ENCODE measurements at places on chromosomes 7 and 10.

DNA sequence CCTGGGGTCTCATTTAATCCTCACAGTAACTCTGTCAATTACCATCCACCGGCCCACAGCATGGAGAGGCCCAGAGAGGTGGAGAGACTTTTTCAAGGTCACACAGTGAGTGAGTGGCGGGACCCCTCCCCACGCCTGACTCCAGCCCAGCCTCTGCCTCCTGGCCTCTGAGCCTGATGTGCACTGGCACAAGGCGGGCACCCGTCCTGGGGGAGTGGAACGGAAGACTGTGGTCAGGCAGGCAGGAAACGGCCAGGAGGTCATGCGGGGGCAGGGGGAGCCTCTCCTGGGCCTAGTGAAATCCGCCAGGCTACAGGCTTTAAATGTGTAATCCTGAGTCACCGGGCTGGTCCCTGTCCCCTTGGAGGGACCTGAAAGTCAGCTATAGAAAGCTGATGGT lies 32.2 kb downstream of the ZCCHC24 start:
- no peak for DNase-seq

- DNase-seq = no peak
Observed at GRCh38 chr7:12923971-12924370, 236.5 kb downstream of the ARL4A start.

GRCh38 chr7:4962872-4963775 lies 4.1 kb upstream of the MMD2 start:
- no peak for DNase-seq

GRCh38 chr10:15113766-15114165 lies 16.6 kb downstream of the RPP38 start:
- DNase-seq = no peak

DNA sequence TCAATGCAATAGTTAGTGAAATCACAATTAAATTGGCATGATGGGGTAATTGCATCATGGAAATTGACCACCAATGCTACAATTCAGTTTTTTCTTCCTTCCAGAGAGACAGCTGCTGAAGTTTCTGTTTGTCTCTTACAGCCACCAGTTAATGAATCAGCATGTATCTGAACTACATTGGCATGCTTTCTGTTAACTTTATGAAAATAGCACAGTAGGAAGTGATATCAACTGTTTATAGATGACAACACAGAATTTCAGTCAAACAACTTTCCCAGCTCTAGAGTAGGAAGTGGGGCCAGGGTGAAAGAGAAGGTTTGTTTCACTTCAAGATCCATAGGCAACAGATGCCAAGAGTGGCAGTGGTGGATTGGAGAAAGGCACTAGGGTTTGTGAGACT lies 339.6 kb upstream of the VWC2 start:
- DNase-seq = no peak

GRCh38 chr10:126903656-126904360 lies 1.4 kb upstream of the DOCK1 start:
- no peak for DNase-seq

- DNase-seq = no peak
Observed at GRCh38 chr7:122970740-122971725, 24.5 kb downstream of the TAS2R16 start.

GRCh38 chr7:130990178-130990832 lies 256.3 kb upstream of the KLF14 start:
- DNase-seq = no peak

DNA sequence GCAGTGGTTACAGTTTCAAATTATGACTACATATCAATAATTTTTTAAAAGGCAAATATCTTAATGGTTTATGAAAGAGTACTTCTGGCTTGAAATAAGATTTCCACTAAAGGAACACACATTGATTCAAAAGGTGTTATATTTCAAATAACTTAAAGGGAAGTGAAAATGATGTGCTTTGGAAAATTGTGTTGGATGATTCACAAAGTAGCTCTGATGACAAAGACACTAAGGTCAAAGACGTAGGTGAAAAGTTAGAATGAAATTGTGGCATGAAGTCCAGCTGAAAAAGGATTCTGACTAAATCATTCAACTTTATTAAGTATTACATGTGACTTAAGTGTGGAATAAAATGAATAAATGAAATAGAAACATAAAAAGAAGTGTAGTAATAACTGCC lies 20.8 kb upstream of the OR2A5 start:
- DNase-seq = no peak

GRCh38 chr7:84159435-84159834 lies 35.2 kb downstream of the SEMA3A start:
- no peak for DNase-seq

GRCh38 chr10:6650586-6650985 lies 70.5 kb upstream of the PRKCQ start:
- no peak for DNase-seq

- DNase-seq = no peak
Observed at GRCh38 chr7:12320987-12321647, 82.5 kb downstream of the VWDE start.

- DNase-seq = no peak
Observed at GRCh38 chr7:6489612-6490011, 41.9 kb upstream of the DAGLB start.

GRCh38 chr7:139650429-139651100 lies 127.1 kb downstream of the CLEC2L start:
- DNase-seq = peak; percentile 5

DNA sequence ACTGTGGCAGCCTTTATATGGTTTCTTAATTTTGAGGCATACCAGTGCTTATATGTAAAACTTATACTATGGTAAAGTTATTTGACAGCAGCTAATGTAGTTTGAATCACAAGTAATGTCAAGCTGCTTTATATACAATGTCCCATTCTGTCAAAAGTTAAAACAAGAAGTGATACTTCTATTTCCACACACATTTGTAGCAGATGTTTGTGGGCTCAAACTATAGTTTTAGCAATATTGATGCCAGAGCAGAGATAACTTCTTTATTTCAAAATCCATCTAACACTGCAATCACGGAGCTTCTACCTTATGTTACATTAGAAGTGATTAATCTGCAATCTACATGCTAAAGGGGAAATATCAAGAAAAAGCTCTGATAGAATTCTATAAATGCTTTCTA lies 149.6 kb downstream of the ADK start:
- no peak for DNase-seq

- peak; percentile 82 for DNase-seq
Observed at GRCh38 chr7:131105799-131106680, 221.6 kb upstream of the MKLN1 start.

- no peak for DNase-seq
Observed at GRCh38 chr10:94361171-94361794, 1.5 kb downstream of the NOC3L start.

DNA sequence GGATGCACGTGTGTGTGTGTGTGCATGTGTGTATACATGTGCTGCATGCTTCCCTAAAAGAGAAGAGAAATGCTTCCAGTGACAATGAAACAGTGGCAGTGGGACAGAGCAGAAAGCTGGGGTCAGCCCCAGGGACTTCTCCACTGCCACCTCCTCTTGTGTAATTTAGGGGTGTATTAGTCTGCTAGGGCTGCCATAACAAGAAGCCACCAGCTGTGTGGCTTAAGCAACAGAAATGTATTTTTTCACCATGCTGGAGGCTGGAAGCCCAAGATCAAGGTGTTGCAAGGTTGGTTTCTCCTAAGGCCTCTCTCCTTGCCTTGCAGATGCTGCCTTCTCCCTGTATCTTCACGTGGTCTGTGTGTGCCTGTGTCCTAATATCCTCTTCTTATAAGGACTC lies 190.5 kb downstream of the CXCL12 start:
- DNase-seq = no peak

GRCh38 chr7:129008645-129009414 lies 46.1 kb downstream of the TNPO3 start:
- no peak for DNase-seq

GRCh38 chr10:101040061-101040460 lies 9.0 kb downstream of the SFXN3 start:
- no peak for DNase-seq

DNA sequence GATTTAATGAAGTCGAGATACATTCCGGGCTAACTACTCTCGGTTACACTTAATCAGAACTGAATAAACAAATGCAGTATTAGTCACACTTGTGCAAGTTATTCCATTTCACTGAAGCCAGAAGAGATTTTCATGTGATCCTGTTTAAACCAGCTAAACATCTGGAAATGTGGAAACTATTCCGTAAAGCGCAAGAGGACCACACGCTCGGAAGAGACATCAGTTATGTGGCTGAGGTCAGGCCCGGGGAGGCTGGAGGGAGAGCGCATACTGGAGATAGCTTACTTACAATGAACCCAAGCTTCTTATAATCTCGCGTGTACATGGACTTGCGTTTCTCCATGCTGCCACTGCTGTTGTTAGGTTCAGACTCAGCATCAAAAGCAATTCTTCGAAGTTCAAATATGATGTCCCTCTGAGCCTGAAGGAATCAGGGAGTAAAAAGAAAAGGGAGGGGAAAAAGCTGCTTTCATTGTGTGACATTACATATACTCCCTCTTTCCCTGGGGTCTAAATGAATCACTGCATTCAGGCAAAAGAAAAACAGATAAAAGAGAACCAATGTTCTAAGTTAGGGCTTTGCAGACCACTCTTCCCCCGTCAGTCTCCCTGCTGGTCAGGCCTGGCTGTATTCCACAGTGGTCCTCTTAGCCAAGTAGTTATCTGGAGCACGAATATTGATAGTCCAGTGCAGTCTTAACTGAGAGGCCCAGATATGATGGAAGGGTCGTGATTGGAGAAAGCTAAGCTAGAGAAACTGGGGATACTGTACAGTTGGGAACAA lies 237.4 kb downstream of the ELMO1 start:
- DNase-seq = no peak

- DNase-seq = no peak
Observed at GRCh38 chr10:6082496-6083395, 6.1 kb upstream of the RBM17 start.

GRCh38 chr10:124307591-124307990 lies 111.1 kb downstream of the OAT start:
- no peak for DNase-seq

DNA sequence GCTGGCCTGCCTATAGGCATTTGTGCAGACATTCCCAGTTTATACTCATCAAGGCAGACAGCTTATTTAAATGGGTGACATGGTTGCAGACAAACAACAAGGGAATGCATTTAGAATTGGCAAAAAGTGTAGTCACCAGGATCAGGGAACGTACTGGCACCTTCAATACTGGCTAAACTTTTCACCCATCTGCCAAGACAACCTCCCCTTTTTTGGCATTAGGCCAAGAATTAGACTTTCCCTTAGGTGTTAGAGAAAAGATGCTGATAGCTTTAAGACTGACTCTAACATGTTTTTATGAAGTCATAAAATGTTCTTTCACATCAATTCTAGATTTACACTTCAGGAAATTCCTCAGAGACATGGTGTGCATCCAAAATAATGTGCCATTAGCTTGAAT lies 365.9 kb downstream of the PHTF2 start:
- DNase-seq = no peak

GRCh38 chr7:130079846-130080394 lies 9.6 kb downstream of the KLHDC10 start:
- DNase-seq = no peak

GRCh38 chr7:127731431-127732080 lies 79.6 kb downstream of the SND1 start:
- no peak for DNase-seq

GRCh38 chr10:538895-539294 lies 150.6 kb downstream of the DIP2C start:
- DNase-seq = no peak

DNA sequence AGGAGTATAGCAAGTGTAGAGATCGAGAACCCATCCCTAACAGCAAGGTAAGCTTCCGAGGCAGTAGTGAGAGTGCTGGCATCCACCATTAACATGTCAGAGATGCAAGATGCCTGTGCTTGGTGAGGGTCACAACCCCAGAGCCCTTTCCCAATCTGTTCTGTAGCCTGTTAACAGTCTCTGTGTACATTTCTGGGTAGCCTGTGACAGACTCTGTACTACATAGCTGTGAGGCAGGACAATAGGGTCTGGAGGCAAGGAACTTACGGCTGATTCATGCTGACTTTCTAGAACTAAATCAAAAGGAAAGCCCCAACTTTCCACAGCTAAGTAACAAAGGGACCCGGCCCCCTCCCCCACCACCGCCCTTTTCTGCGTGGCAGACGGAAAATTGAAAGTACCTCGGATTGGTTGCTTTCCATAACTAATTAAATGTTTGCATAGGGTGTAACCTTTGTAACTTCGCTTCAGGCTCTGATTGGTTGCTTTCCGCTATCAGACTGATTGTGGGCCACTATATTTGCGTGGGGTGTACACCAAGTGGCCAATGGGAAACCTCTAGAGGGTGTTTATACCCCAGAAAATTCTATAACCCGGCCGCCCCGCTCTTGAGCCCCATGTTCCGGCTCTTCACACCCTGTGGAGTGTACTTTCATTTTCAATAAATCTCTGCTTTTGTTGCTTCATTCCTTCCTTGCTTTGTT lies 1.4 kb upstream of the TMEM168 start:
- no peak for DNase-seq

GRCh38 chr7:69516238-69516820 lies 81.9 kb upstream of the AUTS2 start:
- DNase-seq = no peak

DNA sequence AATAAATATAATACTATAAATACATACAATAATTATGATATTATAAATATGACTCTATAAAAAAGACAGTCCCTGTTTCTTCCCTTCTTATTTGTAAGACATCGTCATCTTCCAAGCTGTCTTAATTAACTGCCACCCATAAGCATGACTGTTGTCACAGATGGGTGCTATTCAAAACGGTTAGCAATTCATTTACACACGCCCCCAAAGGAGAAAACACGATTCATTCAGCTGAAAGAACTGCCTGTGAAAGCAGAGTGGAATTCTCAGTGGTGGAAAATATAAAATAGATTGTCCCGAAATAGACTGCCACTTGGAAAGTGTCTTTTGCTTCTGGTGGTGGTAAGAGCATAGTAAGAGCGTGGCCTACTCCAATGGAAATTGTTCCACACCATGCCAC lies 48.9 kb upstream of the ELMO1 start:
- no peak for DNase-seq

GRCh38 chr7:27192546-27193334 lies 7.2 kb downstream of the HOXA13 start:
- peak; percentile 53 for DNase-seq

DNA sequence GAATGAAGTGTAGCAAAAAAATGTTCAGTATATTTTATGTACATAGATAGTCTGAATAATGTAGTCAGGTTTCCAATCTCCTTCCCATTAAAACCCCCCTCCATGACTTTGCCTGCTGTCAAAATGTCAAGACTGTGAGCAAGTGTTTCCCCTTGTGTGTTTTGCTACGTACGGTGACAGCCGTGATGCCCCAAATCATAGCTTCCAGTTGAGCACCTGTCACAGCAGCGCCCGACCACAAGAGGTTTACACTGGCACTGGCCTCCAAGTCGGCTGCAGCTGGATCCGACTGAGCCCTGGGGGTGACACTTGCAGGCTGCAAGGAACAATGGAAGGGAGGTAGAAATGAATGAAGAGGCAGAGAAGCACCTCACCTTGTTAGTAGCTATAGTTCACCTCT lies 62.3 kb downstream of the LAMB4 start:
- no peak for DNase-seq

- peak; percentile 71 for DNase-seq
Observed at GRCh38 chr10:70461397-70462348, 16.9 kb upstream of the PALD1 start.
